ENCODE measurements at places on chromosomes 4 and X. TPM values are rescaled to one million over a fixed set of nuclear protein-coding genes. Genes with fewer than 3 reads are reported as not detected.

- DNase-seq: no peak
Observed at GRCh38 chr4:174198828-174199227, 84.6 kb downstream of the FBXO8 start.

GRCh38 chrX:119363391-119363790 lies 35.7 kb upstream of the SLC25A43 start:
- no peak for DNase-seq

Gene SLITRK4
- total RNA-seq: 11.2 TPM

Gene FAAH2
- total RNA-seq: 2.2 TPM

- DNase-seq: no peak
Observed at GRCh38 chr4:184471881-184472613, 2.3 kb downstream of the IRF2 start.

DNA sequence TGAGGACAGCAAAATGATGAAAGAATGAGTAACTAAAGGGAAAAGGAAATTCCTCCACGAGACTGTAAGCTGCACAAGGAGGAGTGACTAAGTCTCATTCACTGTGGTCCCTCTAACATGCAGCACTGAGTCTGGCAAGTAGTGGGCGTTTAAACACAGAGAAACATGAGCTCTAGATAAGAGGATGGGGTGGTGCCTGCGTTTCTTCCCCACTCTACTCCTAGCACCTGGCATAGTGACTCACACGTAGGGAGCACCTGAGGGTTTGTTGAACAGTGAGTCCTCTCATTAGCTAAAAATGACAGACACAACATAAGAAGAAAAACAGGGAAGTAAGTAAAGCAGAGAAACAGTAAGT lies 105.8 kb upstream of the CBR4 start:
- no peak for DNase-seq

DNA sequence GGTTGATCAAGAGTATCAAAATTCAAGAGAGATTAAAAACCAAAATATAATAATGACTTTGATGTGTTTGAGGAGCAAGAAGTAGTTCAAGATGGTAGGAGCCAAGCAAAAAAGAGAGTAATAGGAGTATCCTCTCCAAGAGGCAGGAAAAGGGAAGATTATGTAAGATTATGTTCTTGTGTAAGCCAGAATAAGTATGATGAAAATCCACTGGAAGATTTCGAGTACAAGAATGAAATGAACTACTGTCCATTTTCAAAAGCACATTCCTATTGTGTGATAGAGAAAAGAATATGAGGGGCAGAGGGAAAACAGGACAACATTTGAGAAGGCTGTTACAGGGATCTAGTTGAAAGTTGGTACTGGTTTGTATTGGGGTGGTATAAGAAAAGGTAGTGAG lies 659.6 kb upstream of the INTU start:
- DNase-seq: no peak

- DNase-seq: no peak
Observed at GRCh38 chr4:122218762-122219161, 66.6 kb downstream of the BLTP1 start.
